ENCODE measurements at places on chromosomes 11 and 22. TPM values are rescaled to one million over a fixed set of nuclear protein-coding genes. Genes with fewer than 3 reads are reported as not detected.

Gene NRXN2
- 0.29 TPM for total RNA-seq

Gene OR51E2
- not detected for total RNA-seq

Gene MMP3
- total RNA-seq, result not detected

Gene PAAF1
- 25.7 TPM for total RNA-seq

Gene DSCAML1
- total RNA-seq, result 0.13 TPM

Gene APOL6
- 16.2 TPM for total RNA-seq

Gene CHRNA10
- 0.93 TPM for total RNA-seq

Gene MMP27
- total RNA-seq, result not detected

Gene MAPK8IP1
- total RNA-seq, result 0.44 TPM

Gene EP300
- 46.8 TPM for total RNA-seq

Gene PATE2
- not detected for total RNA-seq

Gene ROBO4
- total RNA-seq, result 0.21 TPM

Gene PCF11
- total RNA-seq, result 56.2 TPM

Gene TPBGL
- not detected for total RNA-seq

Gene VPS26B
- 20.6 TPM for total RNA-seq

Gene CTNND1
- 43.5 TPM for total RNA-seq

Gene HOATZ
- total RNA-seq, result not detected

Gene SCUBE2
- total RNA-seq, result 0.31 TPM

Gene PDGFD
- total RNA-seq, result 0.08 TPM

Gene PKDREJ
- not detected for total RNA-seq

Gene KCNE3
- total RNA-seq, result 0.08 TPM

Gene SERHL2
- total RNA-seq, result 0.69 TPM

Gene WNT7B
- not detected for total RNA-seq

Gene IL17REL
- not detected for total RNA-seq

Gene LAYN
- not detected for total RNA-seq

Gene MUC2
- 0.11 TPM for total RNA-seq

Gene C11orf42
- not detected for total RNA-seq

Gene GAB4
- not detected for total RNA-seq

Gene MAPK8IP2
- 0.21 TPM for total RNA-seq

Gene MYO7A
- total RNA-seq, result 0.24 TPM

Gene TSPAN18
- 0.96 TPM for total RNA-seq

Gene TUBGCP6
- total RNA-seq, result 33.3 TPM

Gene UBE2L3
- 52.2 TPM for total RNA-seq

Gene CDC45
- 45.4 TPM for total RNA-seq

Gene YPEL4
- total RNA-seq, result not detected

Gene C11orf21
- not detected for total RNA-seq

Gene L3MBTL2
- total RNA-seq, result 31.6 TPM

Gene KDM4D
- total RNA-seq, result 1.5 TPM

Gene CRYBA4
- not detected for total RNA-seq

Gene DGAT2
- total RNA-seq, result 21.0 TPM

Gene BEST1
- total RNA-seq, result 0.13 TPM

Gene PLAAT5
- not detected for total RNA-seq

Gene ANGPTL5
- not detected for total RNA-seq

Gene EIF3D
- total RNA-seq, result 300 TPM

Gene HORMAD2
- not detected for total RNA-seq

Gene ANKK1
- total RNA-seq, result not detected
